ENCODE measurements at places on chromosomes 2 and 18.

DNA sequence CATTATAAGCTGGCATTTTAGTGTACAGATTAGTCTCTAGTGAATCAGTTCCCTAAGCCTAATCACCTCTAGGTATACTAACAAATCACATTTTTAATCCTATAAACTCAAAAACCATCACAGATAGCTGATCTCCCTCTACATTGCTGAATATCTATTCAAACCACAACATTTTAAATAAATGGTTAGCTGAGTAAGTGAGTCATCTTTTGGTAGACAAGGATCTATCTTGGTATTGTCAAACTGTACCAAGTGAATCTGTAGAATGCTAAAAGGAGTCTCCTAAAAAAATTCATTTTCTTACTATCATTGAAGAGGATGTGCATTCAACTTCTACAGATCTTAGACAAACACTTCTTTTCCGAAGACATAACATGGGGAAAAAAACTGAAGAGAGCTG is 40.7 kb downstream of the INO80D start:
- no peak for DNase-seq

GRCh38 chr18:10928772-10929373 is 220.5 kb downstream of the PIEZO2 start:
- no peak for DNase-seq

DNA sequence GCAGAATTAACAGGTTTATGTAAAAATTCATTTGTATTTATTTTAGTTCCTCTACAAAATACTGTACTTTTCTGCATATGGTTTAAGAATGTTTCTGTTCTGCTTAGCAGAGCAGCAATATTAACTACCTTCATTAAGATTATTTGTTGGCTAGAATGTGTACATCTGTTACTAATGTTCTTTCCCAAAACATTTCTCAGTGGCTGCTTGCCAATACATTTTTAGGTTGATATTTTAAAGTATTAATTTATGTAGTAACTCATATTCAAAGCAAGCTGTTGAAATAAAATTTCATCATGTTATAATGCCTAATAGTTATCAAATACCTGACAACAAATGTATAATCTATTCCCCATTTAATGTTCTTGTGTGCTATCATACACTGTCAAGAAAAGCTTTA is 40.3 kb downstream of the PRKD3 start:
- no peak for DNase-seq

DNA sequence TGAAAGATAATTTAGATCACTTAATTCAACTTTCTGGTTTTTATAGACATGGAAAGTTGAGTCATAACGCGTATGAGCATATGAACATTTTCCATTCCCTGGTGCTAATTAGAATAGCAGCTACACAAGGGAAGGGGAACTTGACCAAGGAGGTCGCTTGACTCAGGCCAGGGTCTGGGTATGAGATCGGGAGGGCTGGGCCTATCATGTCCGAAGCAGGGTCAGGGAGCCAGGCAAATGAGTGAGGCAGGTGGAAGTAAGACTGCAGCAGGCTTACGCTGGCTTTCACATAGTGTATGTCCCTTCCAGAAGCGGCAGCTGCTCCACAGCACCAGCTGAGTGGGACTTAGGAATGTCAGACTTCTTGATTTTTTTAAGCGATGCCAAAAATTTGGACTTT is 14.7 kb downstream of the RALB start:
- no peak for DNase-seq

DNA sequence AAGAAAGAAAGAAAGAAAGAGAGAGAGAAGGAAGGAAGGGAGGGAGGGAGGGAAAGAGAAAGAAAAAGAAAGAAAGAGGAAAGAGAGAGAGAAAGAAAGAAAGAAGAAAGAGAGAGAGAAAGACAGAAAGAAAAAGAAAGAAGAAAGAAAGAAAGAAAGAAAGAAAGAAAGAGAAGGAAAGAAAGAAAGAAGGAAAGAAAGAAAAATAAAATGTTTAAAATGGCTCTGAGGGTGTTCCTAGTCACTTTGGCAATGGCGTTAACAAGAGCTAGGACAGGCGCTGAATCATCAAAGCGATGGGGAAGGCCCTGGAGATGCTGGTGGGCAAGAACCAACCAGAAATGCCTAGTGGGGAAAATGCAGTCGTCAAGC is 77.8 kb upstream of the GPC1 start:
- DNase-seq, result no peak

DNA sequence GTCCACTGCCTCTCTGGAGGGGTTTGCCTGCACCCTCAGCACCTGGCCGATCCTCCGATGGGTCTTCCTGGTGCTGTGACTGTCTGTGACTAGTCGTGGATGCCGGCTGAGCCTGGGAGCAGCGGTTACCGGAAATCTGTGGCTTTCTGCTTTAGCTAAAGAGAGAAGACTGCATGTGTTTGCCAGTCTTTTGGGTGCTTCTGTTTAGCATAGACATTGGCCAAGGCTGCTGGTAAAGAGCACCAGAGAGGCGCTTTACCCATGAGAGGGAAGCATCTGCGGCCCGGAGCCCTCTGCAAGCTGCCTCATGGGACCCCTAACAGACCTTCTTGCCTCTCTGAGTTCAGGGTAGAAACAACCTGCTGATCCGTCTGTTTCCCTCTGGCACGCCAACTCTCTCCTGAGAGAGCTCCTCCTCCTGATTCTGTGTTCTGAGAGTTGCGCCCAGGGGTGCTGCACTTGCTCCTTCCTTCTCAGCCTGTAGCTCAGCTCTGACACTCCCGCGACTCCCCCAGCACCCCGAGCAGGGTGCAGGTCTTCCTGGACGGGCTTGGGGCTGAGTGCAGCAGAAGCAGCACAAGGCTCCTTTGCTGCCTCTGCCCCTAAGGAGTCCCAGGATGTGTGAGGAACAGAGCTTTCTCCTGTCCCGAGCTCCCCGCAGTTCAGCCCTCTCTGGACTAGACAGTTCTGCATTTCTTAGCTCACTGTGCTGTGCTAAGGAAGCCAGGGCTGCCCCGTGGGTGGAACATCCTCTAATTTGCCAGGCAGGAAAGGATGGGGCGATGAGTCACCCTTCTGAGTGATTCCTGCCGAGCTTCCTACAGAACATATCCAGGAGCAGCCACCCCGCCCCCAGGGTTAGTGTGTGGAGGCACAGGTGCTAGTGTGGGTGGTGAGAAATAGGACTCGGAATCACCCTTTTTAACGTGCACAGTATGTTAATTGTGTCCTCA is 203.2 kb downstream of the SH3RF3 start:
- DNase-seq, result no peak
